ENCODE measurements at places on chromosomes 2 and 18.

- DNase-seq, result no peak
These were observed 204.6 kb downstream of the CTNNA2 start for GRCh38 chr2:79717364-79718007.

- DNase-seq, result no peak
These were observed 17.2 kb downstream of the SPEG start for GRCh38 chr2:219451661-219452360.

DNA sequence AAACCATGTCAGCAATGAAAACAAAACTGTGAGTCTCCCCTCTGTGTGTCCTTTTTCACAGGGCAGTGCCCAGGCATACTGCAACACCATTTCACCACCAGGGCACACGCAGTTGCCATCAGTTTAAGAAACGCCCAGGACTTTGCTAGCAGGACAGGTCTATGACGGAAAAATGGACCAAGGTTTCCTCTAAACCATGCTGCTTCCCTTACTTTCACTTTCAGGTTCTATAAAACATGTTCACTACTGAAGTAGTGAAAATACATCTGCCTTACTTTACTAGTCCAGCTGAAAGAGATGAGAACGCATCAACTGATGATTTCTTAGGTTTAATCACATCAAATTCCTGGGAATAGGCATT lies 110.5 kb downstream of the TCF4 start:
- DNase-seq, result no peak

GRCh38 chr2:207032490-207032889 lies 93.2 kb downstream of the CPO start:
- DNase-seq, result no peak

DNA sequence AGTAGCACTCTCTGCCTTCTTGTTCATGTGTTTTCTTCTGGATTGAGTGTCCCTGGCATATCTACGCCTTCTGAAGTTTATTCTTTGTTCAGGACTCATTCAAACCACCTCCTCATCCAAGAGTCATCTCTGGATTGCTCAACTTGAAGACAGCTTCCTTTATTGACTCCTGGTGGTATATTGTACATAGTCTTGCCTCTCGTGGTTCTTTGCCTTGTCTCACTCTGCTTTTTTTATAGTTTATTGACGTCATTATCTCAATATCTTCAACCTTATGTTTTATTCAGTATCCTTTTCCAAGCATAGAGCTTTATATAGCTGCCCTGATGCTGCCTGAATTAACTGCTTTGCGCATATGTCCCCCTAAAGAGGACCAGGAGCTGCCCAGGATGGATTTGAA lies 161.7 kb downstream of the INSIG2 start:
- DNase-seq, result no peak

GRCh38 chr2:229453230-229453629 lies 182.1 kb upstream of the PID1 start:
- DNase-seq, result no peak

DNA sequence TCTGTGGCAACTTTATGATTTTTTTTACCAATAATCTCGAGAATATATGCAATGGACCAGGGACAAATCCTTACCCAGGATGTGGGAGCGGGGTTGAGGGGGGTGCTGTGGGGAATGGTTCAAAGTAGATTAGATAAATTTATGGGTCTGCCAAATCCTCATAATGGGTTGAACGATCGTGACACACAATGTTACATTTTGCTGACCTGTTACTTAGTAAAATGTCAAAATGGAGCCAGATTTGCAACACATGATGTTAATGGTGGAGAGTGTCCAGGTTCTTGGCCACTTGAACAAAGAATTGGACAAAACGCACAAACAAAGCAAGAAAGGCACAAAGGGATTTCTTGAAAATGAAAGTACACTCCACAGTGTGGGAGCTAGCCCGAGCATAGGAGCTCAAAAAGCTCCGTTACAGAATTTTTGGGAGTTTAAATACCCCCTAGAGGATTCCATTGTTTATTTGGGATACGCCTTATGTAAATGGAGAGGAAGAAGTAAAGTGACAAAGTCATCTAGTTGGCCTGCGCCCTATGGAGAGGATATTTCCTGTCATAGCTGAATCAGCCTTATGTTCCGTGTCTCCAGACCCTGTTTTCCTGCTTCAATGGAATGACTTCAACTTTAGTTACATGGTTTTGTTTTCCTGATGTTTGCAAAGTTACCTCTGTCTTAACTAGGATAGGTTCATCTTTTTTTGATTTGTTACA lies 776.0 kb downstream of the DCC start:
- no peak for DNase-seq

- DNase-seq, result no peak
These were observed 40.8 kb upstream of the MAPRE2 start for GRCh38 chr18:35000457-35000856.

DNA sequence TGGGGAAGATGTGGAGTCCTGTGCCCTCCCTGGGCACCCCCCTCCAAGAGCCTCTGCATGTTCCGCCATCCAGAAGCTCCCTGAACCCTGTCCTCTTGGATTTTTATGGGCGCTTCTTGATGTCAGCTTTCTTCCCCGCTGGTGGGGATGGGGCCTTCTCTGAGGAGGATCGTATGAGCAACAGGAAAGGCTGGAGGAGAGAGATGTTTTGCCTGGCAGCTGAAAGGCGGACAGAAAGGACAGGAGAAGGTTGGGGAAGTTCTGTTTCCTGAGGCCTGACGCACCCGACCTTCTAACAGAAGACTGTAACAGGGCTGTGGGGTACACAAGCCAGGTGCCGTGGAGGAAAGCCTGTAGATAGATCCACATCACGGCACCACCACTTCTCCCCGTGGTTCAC lies 238.8 kb downstream of the LDLRAD4 start:
- no peak for DNase-seq

Measured in stimulated activated CD8-positive, alpha-beta memory T cell treated with anti-CD3 and anti-CD28 coated beads, Interleukin-15, amount 100 ng/mL, for 48 hours (primary cell).